ENCODE measurements at places on chromosomes 12 and 14.

- no peak for DNase-seq
These were observed 64.8 kb upstream of the YARS2 start for GRCh38 chr12:32820376-32820931.

- peak; percentile 38 for DNase-seq
These were observed 24.9 kb downstream of the VPS37B start for GRCh38 chr12:122870867-122871664.

DNA sequence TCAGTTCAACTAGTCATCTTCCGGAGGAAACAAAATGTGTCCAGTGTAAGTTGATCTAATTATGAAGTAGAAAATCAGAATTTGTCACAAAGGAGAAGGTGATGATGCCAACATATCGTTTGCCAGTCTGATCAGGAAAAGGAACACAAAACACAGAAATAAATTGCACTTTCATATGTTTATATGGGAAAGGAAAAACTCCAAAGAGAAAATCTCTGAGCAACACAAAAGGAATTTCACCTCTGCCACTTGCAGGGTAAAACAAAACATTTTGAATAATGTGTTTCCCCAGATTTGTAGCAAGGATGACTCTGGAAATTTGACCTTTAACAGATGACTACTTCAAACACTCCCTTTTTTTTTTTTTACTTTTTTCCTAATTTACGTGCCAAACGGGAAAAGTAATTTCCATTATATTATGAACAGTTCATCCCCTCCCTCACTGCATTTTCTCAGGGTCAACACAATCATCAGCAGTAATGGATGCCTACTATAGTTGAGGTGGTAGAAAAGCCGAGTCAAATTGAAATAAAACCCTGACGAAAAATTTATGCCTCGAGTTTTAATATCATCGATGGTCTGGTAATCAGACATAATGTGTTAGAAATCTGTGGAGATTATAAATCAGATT lies 25.6 kb downstream of the MGAT4C start:
- no peak for DNase-seq

DNA sequence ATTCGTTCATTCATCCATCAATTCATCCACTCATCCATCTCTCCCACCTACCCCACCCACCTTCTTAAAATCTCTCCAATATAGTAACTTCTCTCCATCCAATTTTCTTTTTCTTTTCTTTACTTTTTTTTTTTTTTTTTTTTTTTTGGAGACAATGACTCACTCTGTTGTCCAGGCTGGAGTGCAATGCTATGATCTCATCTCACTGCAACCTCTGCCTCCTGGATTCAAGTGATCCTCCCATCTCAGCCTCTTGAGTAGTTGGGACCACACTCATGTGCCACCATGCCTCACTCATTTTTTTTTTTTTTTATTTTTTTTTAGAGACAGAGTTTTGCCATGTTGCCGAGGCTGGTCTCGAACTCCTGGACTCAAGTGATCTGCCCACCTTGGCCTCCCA lies 118.4 kb downstream of the SUDS3 start:
- DNase-seq = no peak

DNA sequence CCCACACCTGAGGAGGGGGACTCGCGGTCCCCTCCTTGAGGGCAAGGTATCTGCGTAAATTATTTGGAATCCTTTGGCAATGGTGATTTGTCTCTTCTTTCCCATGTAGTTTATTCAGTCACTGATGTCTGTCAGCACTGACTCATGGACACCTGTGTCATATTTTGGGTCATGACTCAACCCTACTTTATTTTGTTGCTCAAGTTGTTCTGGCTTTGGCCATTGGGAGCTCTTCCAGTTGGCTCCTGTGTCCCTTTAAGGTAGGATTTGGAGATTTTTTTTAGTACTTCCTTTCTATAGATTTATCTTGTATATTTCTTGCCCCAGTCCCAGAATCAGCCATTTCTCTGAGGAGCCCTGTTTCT lies 47.4 kb upstream of the C14orf180 start:
- no peak for DNase-seq

GRCh38 chr12:81758421-81759189 lies 545 bp downstream of the PPFIA2 start:
- DNase-seq = peak; percentile 55

Measured in C1 segment of cervical spinal cord (tissue), 14 donors.